Fibroblast of gingiva (primary cell): ENCODE measurements at places on chromosomes 13 and 19.

- no peak for DNase-seq
Observed at GRCh38 chr19:18467978-18468377, 30.0 kb upstream of the ISYNA1 start.

DNA sequence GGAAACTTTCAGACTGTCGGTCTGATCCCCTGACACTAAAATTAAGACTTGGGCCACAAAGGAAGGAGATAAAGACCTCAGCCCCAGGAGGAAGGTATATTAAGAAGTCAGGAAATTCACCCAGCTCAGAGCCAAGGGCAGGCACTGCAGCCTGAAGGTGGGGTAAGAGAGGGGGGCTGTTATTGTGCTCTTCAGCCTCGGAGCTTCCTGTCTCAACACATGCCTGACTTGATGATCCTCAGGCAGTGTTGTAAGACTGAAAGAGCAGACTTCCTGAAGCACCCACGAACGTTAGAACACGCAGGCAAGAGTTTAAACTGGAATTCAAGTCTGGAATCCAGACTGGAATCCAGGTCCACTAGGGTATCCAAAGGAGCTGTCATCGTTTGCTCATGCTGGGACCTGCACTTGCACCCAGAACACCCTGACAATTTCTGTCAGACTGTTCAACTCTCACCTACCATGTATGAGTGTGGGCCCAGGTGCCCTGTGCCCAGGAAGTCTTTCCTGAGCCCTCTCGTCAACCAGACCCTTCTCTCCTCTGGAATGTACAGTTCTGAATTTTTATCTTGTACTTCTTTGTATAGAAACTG lies 10.7 kb upstream of the FLT1 start:
- DNase-seq: no peak

- DNase-seq: no peak
Observed at GRCh38 chr13:50634339-50634738, 209.2 kb downstream of the DLEU7 start.

DNA sequence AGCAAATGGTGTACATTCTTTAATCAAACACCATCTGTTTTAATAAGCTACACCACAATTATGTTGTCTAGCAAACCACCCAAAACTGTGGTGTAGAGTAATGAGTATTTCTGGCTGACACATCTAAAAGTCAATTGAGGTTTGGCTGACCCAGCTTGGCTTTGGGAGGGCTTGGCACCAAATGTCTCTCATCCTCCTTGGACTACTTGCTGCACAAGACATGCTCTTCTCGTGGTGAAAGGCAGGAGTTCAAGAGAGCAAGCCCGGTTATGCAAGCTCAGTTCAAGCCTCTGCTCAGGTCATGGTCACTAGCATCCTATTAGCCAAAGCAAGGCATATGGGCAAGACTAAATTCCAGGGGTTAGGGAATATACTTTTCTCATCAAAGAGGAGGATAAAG lies 37.1 kb downstream of the LACC1 start:
- no peak for DNase-seq

DNA sequence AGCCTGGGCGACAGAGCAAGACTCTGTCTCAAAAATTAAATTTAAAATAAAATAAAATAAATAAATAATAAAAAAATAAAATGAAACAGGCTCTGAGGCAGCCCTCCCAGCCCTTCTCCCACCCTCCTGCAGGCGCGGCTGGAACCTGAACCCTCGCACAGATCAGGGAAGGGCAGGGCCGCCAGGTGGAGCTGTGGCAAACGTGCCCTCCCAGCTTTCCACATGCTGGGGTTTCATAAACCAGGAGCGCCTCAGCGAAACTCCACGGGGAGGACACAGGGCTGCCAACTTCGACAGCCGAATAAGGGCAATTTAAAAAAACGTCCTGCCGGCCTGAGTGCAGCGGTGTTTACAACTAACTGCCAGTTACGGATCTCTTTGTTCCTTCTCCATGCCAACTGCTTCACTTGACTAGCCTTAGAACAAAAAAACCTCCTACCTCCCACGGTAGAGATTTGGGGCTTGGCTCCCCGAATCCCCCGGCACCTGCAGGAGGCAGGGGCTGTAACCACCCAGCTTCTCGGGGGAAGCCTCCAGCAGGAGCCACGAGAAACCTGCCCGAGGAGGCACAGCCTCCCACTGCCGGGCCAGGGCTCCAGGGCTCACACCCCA lies 15.9 kb downstream of the ZNF787 start:
- peak; percentile 79 for DNase-seq

DNA sequence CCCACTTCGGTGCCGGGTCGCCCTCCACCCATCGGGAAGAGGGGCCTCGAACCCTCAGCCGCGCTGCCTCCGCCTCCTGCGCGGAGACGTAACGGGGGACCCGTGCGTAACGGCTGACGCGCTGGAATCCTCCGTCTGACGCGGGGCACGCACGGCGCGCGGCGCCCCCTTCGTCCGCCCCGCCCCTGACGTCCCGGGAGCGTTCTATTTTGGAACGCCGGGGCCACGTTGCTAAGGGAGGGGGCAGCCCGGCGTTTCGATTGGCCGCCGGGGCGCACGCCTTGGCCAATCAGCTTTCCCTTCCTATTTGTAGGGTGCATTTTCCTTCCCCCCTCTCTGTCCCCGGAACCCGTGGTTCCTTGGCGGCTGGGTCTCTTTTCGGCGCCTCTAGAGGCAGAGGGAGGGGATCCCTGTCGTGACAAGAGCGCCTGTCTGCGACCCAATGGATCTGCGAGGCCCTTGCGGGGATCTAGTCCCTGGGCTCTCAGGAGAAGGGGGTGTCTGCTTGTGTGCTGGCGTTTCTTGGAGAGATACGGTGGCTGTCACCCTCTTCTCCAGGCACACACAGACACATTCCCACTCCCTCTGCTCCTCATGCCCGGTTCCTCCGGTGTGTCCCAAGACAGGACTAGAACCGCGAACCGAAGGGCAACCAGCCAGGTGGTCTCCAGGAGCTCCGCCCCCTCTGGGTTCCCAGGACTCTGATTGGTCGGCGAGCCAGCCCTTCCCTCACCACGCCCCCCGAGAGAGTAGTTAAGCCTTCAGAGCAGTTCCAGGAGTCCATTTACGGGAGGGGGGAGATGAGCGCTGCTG lies 1.5 kb downstream of the FOSB start:
- DNase-seq: peak; percentile 91

DNA sequence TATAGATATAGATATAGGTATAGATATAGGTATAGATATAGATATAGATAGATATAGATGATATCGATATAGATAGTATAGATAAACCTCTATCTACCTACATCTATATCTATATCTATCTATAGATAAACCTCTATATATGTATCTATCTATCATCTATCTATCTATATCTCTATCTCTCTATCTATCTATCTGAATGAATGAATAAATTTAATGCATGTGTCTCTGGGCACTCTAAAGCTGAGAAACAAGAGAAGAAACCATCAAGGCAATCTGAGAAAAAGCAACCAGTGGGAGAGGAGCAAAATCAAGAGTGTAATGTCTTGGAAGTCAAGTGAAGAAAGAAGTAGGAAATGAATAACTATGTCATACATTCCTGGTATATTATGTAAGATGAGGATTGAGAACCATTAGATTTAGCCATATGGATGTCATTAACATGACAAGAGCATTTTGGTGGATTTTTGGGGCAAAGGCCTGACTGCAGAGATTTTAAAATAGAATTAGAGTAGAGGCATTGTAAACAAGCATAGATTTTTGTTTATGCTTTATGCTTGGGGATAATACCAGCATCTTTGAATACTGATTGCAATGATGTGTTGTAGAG lies 1262.7 kb upstream of the MIR17HG start:
- DNase-seq: peak; percentile 27

- DNase-seq: peak; percentile 31
Observed at GRCh38 chr13:29953542-29953941, 103.1 kb upstream of the UBL3 start.

DNA sequence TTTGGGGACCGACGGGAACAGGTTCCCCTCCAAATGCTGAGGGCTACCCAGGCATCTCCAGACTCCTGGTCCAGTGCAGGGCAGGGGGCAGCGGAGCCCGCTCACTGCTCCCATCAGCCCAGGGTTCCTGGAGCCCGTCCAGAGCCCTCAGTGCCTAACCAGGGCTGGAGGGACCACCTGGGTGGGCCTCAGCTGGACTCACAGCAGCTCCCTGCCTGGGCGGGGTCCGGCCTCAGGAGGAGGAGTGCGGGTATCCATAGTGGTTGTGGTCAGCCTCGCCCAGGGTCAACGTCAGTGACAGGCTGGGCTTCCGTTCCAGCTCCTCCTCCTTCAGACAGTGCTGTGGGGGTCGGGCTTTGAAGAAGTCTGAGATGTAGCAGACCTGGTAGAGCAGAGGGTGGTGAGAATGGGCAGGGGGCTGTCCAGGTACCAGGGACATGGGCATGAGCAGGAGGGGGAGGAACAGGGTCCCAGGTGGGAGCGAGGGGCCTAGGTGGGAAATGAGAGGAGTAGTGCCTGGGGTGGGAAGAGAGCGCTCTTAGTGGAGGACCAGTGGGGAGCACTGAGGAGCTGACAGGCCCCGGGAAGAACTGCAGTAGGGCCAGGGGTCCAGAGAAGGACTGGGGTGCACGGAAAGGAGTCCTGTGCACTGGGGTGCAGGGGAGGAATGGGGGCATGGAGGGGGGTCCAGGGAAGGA lies 9.9 kb downstream of the PLPP2 start:
- DNase-seq: no peak

DNA sequence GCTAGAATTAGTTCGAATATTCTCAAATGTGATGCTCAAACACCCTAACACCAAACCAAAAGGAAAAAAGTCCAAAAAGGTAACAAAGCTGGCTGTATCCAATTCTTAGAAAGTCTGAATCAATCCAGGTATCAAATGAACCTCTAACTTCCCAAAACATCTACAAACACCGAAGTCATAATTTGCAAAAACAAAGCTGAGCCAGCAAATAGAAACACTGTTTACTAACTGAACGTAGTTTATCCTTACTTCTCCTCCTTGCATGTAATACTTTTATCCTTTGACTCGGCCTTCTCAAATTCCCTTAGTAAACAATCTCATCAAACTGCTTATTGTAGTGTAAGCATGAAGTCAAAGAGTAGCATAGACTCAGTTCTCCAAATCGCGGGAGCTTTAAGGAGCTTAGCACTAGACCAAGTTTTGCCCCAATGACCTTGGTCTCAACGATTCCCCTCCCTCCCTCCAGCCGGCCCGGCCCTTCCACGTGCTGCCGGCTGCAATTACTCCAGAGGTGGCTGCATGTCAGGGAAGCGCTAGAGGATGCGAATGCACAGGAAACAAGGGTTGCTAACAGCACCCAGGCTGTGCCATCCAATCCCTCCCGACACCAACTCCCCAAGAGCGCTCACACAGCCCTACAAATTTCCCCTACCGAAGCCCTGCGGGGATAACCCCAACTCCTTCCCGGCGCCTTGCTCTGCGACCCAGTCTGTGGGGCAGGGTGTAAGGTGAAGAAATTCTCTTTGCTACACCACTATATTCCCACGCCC lies 693 bp downstream of the XPO4 start:
- peak; percentile 8 for DNase-seq

- no peak for DNase-seq
Observed at GRCh38 chr19:48646722-48647216, 782 bp upstream of the CA11 start.
